ENCODE measurements at places on chromosomes 7 and 10. TPM values are rescaled to one million over a fixed set of nuclear protein-coding genes. Genes with fewer than 3 reads are reported as not detected.
A peak's percentile ranks its signal among the peaks of the same experiment; 100 is the strongest.

The DLG5 gene
- total RNA-seq, result 42.1 TPM

The KAZALD1 gene
- 4.8 TPM for total RNA-seq

The SEPTIN14 gene
- total RNA-seq, result not detected

The DCLRE1C gene
- total RNA-seq, result 12.2 TPM

The CASTOR2 gene
- 12.2 TPM for total RNA-seq

The SPOCK2 gene
- total RNA-seq, result 48.8 TPM

The FGFBP3 gene
- 0.42 TPM for total RNA-seq

The ADRB1 gene
- 0.04 TPM for total RNA-seq

The WAPL gene
- total RNA-seq, result 29.7 TPM

The UCMA gene
- total RNA-seq, result not detected

DNA sequence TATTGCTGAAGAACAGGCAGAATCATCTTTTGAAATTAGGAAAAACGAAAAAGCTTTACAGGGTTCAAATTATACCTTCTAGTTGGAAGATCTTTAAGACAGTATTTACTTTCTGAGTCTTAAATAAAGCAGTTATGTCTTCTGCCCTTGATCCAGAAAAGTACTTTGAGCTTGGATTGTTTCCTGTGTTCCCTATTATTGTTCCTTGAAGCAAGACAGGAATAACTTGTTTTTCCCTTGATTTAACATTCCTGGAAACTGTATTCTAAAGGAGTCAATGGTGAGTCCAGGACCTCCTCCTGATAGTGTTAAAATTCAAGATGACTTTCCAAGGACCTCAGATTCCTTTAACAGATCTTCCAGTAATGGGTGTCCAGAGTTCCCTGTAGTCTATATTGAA, 74.3 kb upstream of the GATA3 start:
- DNase-seq, result no peak

- no peak for DNase-seq
These were observed 160.2 kb upstream of the UNC5B start for GRCh38 chr10:71052076-71052660.

DNA sequence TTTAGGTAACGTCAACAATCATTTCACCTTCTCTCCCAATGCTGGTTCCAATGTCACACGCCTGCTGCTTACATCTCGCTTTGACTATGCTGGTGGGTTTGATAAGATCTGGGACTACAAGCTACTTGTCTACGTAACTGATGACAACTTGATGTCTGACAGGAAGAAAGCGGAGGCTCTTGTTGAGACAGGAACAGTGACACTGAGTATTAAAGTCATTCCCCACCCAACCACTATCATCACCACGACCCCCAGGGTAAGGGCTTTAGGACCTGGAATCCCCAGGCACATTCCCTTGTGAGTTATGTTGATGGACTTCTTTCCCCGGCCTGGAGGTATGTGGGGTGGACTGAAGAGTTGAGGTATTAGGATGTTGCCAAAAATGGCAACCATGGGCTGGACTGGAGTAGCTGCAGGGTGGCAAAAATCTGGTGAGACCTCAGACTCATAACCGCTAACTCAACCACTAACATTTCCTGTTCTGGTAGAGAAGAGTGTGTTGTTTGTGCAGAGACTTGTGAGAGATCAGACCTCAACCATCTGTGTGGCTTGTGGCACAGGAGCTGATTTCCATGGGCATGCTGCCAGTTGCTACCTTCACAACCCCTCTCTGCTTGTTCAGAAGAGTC, 59.2 kb downstream of the CDHR3 start:
- no peak for DNase-seq

GRCh38 chr7:40654171-40654570, 519.4 kb downstream of the SUGCT start:
- DNase-seq, result no peak

- DNase-seq, result no peak
These were observed 12.8 kb downstream of the CPXM2 start for GRCh38 chr10:123878666-123879303.

DNA sequence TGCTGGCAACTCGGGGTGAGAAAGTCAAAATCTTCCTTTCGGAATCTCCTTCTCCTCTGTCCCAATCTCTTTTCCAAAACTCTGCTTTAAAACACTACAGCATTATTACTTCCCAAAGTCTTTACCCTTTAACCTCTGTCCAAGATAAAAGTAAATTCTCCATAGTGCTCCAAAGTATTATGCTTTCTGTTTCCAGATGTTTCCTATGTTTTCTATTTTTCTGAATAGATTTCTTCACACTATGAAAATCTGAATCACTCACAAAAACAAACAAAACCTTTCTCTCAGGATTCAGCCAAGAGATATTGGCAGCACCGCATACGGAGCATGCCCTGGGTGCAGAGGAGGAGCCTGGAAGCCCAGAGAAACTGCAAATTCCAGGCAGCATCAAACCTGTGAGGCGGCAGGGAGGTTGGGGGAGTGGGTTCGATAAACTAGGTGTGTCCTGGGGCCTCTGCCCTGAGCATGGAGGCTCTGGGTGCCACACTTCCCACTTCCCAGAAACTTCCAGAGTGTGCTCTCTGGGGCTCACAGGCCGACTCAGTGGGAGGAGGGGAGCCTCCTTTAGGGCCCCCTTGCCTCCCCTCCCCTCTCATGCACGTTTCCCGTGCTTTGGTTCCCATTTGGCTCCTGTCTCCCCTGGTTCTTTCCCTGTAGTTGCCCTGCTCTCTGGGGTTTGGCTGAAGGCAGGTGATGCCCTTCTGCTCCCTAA, 35.6 kb downstream of the VIPR2 start:
- DNase-seq, result no peak

DNA sequence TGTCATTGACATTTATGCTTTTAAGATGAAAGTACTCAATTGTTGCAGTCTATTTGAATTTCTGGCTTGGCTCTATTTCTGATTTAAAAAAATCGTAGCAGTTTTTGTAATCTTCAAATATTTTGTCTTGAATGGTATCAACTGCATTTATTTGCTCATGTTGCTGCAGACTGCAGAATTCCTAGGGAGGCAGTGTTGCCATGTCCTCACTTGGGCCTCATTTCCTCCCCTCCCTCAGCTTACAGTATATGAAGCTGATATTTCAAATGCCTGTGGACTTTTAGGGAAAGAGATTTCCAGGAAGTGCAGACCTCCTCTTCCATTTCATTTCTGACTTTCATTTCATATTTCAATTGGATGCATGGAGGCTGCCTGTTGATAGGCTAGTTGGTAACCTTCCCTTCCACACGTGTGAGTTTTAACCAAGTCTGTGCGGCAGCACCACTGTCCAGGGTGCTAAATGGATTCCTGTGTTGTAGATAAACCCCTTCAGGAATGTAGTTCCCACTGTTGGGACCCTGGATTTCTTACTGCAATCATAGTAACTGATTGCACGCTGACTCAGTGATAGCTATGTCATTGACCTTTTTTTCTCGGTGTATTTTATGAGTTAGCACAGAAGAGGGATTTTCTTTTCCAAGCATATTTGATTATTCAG, 17.5 kb downstream of the VPS50 start:
- peak; percentile 9 for DNase-seq

DNA sequence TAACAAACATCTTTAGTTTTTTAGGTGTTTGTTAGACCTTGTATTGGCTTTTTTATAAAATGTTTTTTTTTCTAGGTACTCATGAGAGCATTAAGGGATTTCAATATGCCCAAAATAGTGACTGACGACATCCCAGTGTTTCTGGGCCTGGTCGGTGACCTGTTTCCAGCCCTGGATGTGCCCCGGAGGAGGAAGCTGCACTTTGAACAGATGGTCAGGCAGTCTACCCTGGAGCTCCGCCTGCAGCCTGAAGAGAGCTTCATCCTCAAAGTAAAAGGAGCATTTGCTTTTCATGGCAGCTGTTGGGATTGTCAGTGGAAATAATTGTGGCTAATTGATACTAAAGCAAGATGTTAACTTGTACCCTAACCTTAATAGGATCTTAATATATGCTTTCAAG, 161.5 kb downstream of the DNAH11 start:
- no peak for DNase-seq

- DNase-seq, result no peak
These were observed 378 bp upstream of the PRKCQ start for GRCh38 chr10:6580279-6581029.

DNA sequence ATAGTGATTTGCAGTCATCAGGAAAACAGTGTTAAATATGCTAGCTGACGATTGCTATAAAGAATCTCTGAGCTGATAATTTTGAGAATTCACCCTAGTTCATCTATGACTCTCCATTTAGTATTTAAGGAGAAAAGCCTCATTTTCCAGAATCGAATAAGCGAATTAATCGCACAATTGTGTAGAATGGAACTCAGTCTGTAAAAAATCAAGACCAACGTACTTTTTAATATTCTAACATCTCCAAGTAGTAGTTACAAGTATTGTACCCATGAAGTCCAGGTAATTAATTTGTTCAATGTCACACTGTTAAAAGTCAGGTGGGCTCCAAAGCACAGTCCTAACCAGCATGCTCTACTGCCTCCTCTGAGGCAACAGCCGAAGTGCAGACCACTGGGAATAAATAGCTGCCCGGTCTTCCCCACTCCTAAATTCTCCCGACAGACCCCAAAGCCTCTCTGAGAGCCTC, 380 bp upstream of the AGBL3 start:
- DNase-seq, result no peak

DNA sequence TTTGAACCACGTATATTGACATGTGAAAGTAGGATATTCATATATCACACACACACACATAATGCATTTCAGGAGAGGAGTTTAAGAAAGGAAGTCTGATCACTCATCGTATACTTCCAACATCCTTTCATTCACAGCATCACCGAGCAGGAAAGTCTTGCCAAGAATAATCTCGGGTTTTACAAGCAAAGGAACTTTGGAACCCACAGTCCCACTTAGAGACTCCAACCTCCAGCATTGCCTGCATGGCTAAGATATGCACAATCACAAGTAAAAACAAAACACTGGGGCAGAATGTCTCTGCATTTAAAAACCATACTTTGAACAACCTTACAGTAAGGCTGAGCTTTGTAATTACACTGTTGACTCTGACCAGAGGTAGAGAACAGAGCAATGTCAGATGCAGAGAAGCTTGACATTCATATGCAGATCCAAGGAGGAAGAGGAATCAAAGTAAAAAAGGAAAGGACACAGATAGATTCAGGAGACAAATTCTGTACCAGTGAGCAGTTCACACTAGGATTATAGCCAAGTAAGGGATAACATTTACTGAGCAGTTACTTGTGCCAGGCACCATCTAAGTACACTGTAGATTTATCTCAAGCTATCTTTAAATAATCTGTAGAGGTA, 14.8 kb downstream of the THSD7A start:
- DNase-seq, result no peak

- no peak for DNase-seq
These were observed 350 bp upstream of the ZNF37A start for GRCh38 chr10:38093816-38094157.

DNA sequence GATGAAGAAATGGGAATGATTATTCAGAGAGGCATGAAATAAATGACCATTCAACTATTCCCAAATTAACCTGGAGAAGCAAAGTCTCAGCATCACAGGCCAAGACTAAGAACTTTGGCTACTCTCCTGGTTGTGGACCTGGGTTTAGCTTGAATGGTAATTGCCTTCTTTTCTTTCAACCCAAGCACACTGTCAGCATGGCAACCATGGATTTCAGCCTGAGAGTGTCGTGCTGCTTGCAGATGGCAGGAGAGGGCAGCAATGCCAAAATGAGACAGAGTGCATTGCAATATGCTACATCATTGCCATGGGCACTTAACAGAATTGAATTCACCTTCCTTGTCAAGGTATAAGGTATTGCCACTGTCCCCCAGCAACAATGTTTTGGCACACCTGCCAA, 767.2 kb downstream of the REEP3 start:
- DNase-seq, result no peak

- DNase-seq, result no peak
These were observed 533.5 kb downstream of the SH2D4B start for GRCh38 chr10:81071087-81071796.

DNA sequence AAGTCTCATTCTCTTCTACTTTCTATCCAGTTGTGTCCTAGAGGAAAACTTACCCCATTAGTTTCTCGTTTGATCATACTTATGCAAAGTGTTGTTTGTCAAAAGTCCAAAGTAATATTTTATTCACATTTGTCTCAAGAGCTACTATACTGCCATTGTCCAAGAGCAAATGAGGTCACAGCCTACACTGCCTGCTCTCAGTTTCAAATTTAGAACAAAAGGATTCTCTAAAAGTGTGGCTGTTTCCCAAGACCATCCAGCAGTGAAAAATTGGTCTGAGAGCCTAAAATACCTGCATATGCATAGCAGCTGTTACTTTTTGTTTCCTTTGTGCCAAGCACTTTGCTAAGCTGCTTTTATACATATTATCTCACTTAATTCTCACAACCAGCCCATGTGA, 439.5 kb upstream of the NFE2L3 start:
- no peak for DNase-seq

GRCh38 chr7:28627263-28627653, 214.9 kb downstream of the CREB5 start:
- no peak for DNase-seq

DNA sequence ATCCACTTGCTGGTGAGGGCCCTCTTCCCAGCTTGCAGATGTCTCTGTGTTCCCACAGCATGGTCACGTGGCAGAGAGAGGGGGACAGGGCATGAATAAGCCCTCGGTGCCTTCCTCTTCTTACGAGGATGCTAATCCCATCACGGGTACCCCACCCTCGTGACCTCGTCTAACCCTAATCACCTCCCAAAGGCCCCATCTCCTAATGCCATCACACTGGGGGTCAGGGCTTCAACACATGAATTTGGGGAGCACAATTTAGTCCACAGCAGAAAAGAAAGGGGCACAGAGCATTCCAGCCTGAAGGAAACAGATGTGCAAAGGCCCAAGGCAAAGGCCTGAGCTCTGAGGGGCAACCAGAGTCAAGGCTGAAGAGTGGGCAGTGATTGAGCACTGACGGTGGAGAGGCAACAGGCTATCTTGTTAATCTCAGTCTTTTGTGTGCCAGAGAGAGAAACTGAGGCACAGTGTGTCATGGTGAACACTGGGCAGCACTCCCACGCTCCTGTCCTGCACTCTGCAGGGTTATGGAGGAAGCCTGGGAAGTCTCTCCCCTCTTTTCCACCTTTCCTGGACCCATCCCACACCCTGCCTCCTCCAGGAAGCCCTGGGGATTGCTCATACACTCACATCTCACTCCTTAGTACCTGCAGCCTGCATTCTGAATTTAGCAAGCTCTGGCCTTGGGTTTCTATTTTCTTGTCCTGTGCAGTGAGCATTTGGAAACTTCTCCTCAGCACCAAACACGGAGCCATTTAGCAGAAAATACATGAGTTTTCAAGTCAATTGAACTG, 49.0 kb downstream of the ALOX5 start:
- no peak for DNase-seq

Data from kidney epithelial cell (primary cell).